Endodermal cell (in vitro differentiated cells): ENCODE measurements at places on chromosomes 4 and X.

GRCh38 chr4:156961196-156962057, 10.2 kb downstream of the PDGFC start:
- DNase-seq, result no peak

GRCh38 chrX:16185725-16186136, 18.4 kb downstream of the MAGEB17 start:
- DNase-seq, result peak; percentile 65

GRCh38 chrX:132855780-132856341, 102.6 kb downstream of the HS6ST2 start:
- DNase-seq, result no peak

- peak; percentile 45 for DNase-seq
These were observed 854.2 kb downstream of the CENPC start for GRCh38 chr4:66691101-66691500.

GRCh38 chrX:21943460-21944135, 3.1 kb downstream of the SMS start:
- DNase-seq, result peak; percentile 26

DNA sequence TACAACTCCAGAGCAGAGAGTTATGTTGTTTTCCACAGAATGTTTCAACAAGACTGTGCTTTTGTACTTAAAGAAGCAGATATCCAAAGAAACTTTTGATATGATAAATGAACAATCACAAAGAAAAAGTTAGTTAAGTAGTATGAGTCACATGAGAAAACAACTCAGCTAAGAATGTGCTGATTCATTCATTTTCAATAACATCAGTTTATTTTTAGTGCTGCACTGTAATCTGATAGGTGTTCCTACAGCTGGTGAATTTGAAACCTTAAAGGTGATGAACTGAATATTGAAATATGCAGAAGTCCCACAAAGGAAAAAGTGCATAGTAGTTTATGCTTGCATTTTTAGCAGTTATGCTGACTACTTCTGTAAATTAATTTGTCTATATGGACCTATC, 180.3 kb upstream of the TENM3 start:
- DNase-seq, result no peak

DNA sequence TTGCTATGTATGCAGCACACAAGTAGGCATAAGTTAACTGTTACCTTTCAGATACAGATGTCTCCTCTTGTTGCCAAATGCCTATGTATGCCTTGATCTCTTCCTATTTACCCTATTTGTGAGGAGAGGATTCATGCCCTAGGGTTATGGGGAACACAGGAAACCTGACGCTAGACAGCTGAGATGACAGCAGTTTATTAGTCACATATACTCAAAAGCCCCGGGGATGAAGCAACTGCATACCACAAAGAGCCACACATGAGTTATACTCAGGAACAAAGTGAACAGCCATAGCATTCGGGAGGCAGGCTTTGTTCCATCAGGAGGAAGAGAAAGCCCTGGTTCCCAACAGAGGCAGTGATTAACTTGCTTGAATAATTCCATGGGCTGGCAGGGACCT, 1011.7 kb upstream of the PCDH7 start:
- no peak for DNase-seq

- peak; percentile 84 for DNase-seq
These were observed 73.8 kb upstream of the FREM3 start for GRCh38 chr4:143773998-143774895.

GRCh38 chr4:58214376-58214775, 1104.2 kb upstream of the IGFBP7 start:
- peak; percentile 47 for DNase-seq

GRCh38 chr4:65893271-65893670, 223.0 kb upstream of the EPHA5 start:
- DNase-seq, result no peak

- no peak for DNase-seq
These were observed 66.1 kb upstream of the ENPP6 start for GRCh38 chr4:184283659-184284335.

DNA sequence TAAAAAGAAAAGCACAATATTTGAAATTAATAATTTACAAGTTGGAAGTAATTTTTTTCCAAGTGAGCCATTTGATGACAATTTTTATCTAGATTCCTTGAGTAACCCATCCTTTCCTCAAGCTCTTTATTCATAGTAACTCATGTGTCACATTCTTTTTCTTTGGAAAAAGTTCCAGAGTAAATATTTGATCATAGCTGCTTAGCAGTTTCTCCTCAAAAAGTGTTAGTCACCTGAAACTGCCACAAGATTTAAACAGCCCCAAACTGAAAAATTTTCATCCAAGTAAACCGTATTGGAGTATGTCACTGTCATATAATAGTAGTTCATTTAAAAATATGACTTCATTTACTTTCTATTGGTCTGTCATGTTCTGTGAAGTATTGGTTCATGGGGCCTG, 94.6 kb upstream of the CASK start:
- DNase-seq, result no peak

- no peak for DNase-seq
These were observed 123.2 kb upstream of the KCNIP4 start for GRCh38 chr4:22071749-22072148.

DNA sequence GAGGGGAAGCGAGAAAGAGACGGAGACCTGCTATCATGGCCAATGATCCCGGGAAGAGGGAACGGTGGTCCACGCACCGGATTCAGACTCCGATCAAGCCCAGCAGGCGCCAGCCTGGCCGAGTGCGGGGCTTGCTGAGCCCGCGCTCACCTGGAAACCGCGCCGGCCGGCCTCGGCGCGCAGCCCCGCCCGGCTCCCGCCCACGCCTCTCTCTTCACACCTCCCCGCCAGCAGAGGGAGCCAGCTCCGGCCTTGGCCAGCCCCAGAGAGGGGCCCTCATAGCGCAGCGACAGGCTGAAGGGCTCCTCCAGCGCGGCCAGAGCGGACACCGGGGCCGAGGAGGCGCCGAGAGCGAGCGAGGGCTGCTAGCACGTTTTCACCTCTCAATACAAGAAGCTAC, 36.8 kb upstream of the SPANXN2 start:
- peak; percentile 88 for DNase-seq

- peak; percentile 50 for DNase-seq
These were observed 730 bp downstream of the VBP1 start for GRCh38 chrX:155216940-155217440.

DNA sequence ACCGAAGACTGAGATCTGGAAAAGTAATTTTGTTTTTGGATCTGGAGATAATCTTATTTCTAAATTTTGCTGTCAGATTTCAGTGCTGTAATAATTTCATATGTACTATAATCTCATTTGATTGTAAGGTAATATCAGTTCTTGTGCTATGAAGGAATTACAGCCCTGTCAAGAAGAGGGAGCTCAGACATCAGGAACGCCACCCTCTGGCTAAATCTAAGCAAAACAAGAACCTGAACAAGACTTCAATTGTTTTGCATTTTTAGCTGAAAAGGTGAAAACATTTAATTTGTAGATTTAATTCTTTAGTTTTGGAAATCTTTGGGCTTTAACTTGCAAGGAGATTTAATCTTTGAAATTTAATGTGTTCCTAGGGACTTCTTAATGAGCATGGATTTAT, 525.4 kb upstream of the HS3ST1 start:
- peak; percentile 64 for DNase-seq

- DNase-seq, result no peak
These were observed 150.1 kb upstream of the MAGEB2 start for GRCh38 chrX:30065226-30065625.
